Kidney capillary endothelial cell (primary cell): ENCODE measurements at places on chromosomes 1 and 21.
A peak's percentile ranks its signal among the peaks of the same experiment; 100 is the strongest.

DNA sequence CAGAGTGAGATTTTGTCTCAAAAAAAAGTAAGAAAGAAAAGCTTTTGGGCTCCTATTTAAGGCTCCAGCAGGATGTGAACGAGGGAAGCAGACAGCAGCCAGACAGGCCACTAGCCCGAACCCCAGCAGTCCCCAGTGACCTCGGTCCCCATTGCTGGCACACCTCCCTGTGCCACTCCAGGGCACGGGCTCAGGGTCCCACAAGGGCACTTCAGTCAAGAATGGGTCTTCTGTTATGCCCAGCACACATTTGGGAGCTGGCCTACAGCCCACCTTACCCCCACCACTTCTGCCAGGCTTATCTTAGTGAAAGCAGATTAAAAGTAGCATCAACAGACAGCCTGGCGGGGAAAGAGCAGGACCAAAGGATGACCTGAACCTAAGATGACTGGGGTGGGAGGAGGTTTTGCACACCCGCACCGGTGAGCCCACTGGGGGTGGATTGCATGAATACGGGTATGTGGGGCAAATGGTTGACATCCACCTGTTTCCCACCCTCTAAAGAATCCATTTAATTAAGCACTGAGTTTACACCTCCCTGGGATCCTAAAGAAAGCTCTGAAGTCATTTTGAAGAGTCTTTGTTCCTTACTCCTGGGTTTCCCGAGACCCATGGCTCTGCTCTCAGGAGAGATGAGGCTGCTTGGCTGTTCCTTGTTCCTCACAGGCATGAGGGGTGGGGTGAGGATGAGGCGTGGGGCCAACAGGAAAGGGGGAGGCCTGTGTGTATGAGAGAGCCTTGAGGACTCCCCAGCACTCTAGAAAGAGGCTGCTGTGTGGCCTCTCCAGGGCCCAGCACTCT, 4.7 kb downstream of the CHI3L1 start:
- no peak for DNase-seq

DNA sequence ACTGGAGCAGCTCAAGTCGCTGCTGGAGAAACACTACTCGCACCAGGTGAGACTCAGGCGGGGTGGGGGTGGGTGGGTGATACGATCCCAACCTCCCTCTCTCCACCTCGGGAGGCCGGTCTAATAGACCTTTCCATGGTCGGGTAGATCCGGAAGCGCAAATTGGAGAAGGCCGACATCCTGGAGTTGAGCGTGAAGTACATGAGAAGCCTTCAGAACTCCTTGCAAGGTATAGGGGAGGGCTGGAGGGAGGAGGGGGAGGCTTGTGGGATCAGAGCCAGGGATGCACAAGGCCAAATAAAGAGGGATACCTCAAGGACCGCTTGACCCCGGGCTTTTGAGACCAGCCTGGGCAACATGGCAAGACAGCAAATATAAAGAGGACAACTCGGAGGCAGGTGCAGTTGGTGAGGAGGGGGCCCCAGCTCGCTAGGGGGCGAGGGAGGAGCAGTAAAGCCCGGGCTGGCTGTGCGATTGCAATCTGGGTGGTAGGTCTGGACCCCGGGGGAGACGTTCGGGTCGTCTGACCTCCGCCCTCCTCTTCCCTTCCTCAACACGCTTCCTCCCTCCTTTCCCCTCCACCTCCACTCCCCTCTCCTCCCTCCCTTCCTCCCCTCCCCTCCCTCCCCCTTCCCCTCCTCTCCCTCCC, 546 bp downstream of the HES3 start:
- no peak for DNase-seq

DNA sequence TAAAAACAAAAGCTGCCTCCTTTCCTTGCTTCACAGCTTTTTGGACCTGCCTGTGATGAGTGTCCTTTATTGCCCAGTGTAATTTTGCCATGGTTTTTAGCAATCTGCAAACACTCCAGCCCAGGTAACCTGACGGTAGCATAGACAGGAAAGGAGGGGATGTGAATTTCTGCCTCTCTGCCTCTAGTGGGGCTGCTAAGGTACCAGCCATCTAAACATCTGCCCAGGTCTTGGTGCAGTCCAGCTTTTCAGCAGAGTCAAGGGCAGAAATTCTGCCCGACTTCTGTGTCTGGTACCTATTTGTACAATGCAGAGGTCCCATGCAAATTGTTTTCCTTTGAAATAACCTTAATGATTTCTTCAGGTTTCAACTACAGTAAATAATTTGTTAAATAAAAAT, 371.4 kb downstream of the KIF26B start:
- DNase-seq, result no peak

- DNase-seq, result no peak
Observed at GRCh38 chr1:181091309-181092040, 3.0 kb downstream of the IER5 start.

DNA sequence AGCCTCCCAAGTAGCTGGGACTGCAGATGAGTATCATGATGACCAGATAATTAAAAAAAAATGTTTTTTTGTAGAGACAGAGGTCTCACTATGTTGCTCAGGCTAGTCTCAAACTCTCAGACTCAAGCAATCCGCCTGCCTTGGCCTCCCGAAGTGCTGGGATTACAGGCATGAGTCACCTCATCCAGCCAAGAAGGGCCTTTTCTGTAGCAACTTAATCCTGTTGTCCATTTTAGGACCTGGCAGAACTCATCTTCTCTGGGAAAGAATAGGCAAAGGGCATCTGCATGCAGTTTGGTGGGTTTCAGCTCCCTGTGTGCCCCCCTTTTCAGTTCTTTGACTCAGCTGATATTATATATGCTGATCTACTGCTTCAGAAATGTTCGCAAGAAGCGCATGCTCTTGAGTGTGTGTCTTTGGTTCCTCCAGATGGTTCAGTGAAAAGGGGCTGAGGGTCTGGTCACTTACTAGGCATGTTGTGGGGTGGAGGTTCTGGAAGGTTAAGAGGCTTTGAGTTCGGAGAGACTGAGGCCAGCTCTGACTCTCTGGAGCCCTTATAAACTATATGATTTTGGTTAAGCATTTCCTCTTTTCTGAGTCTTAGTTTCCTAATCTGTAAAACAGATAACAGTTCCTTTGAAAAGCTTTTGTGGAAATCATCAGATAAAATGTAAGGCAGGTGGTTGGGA, 19.4 kb upstream of the SRSF4 start:
- DNase-seq, result no peak

GRCh38 chr1:16975211-16975610, 5.2 kb downstream of the MFAP2 start:
- no peak for DNase-seq

DNA sequence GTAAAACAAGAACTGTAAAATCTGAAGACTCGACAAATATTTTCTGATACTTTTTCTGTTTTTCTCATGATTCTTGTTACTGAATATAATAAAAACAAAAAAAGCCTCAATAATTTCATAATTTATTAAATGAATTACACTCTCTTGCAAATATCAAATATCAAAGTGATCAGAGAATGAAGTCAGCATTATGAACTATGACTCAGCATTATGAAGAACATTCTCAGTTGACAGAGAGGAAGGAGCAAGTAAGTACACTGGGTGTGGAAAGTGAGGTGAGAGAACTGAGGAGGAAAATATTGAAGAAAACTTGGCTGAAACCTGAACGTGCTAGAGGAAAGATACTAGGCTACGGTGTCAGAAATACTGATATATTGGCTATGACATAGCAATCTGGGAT, 529.5 kb downstream of the KCNT2 start:
- no peak for DNase-seq

GRCh38 chr1:7515175-7515574, 255.9 kb upstream of the VAMP3 start:
- DNase-seq, result no peak

DNA sequence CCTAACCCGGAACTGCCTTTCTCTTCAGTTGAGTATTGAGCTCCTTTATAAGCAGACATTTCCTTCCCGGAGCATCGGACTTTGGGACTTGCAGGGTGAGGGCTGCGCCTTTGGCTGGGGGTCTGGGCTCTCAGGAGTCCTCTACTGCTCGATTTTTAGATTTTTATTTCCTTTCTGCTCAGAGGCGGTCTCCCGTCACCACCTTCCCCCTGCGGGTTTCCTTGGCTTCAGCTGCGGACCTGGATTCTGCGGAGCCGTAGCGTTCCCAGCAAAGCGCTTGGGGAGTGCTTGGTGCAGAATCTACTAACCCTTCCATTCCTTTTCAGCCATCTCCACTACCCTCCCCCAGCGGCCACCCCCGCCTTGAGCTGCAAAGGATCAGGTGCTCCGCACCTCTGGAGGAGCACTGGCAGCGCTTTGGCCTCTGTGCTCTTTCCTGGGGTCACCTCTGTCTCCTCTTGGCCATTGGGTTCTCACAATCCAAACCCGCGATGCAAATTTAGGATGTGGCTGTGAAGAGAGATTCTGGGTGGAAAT, 3.7 kb downstream of the OLIG2 start:
- DNase-seq, result no peak

GRCh38 chr1:242132121-242132817, 133.4 kb upstream of the MAP1LC3C start:
- no peak for DNase-seq

DNA sequence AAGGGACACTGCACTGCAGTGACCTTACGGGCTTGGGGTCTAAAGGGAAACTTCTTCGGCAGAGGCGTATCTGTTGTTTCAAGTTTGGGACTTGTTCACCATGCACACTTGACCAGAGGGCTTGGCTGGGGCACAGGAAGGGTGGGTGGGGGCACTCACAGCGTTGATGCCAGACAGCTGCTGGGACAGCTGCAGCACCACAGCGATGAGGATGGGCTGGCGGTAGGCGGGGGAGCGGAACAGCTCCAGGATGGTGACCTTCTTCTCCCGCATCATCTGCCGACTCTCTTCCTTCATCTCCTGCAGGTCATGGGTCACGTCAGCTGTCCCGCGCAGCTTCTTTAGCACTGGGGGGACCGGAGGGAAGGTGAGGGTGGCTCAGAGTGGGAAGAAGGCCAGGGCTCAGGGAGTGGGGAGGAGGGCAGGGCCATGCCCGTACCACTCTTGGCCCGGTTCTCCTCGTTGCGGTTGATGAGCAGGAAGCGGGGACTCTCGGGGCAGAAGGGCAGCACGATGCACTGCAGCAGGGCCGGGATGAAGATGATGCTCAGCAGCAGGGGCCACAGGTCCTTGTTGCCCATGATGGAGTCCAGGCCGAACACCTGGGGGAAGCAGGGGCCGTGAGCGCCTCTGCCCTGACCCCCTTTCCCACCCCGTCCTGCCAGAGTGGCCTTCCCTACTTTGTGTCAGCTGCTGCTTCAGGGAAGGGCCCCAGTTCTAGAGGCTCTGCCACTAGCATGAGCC, 29.1 kb downstream of the SLC2A1 start:
- DNase-seq, result no peak

GRCh38 chr1:89310505-89310904, 37.8 kb upstream of the GBP5 start:
- peak; percentile 47 for DNase-seq

GRCh38 chr1:6956488-6957159, 171.4 kb downstream of the CAMTA1 start:
- no peak for DNase-seq

GRCh38 chr1:244349103-244349531, 102.6 kb downstream of the ADSS2 start:
- no peak for DNase-seq

- no peak for DNase-seq
Observed at GRCh38 chr1:192726820-192727504, 81.9 kb upstream of the RGS2 start.

GRCh38 chr1:19342062-19342750, 30.1 kb downstream of the SLC66A1 start:
- DNase-seq, result no peak

- no peak for DNase-seq
Observed at GRCh38 chr1:228101994-228102790, 933 bp downstream of the C1orf35 start.

DNA sequence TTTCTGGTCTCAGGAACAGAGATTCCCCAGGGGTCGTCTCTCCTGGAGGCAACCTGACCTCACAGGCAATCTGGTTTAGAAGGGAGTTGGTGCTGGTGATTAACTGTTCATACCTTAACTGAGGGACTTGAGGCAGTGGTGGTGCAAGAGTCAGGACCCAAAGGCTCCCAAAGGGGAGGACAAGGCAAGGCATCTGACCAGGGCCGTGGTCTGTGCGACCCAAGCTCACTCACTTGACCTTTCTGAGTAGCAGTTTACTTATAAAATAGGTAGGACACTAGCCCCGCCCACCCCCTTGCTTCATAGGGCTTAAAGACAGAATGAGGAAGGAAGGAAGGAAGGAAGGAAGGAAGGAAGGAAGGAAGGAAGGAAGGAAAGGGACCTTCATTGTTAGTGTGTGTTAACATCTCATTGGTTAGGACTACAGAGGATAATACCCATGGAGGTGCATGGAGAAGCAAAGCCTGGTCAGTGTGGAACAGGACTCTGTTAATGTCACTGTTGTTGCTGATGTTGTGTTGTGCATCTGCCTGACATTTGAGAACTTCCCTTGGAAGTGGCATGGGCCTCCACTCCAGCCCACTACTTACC, 4.6 kb upstream of the KCNA2 start:
- DNase-seq, result no peak

DNA sequence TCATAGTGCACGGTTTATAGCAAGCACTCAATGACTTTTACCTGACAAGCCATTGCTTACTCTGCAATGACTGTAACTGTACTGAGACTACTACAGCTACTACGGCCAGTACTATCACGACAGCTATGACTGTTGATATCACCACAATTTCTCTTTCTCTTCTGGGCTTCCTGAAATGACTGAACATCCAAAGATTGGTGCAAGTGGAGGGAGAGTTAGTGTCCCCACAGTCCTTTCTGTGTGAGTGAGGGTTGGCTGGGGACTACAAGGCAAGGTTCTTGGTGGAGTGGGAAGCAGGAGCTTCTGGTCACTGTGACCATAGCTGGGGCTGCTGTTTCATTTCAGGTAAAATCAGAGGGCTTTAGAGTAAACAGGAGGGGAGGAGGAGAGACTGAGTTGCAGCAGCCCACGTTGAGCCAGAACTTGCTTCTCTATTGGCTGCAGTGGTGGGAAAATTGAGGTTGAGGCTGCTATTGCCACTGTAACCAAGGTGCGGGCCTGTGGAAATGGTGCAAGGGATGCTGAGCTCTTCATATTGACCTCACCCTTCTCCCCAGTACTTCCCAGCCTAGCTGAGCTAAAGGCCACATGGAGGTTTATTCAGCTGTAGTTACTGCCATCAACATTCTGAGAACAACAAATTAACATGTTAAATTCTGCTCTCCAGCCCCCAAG, 14.1 kb upstream of the IL10 start:
- DNase-seq, result no peak

DNA sequence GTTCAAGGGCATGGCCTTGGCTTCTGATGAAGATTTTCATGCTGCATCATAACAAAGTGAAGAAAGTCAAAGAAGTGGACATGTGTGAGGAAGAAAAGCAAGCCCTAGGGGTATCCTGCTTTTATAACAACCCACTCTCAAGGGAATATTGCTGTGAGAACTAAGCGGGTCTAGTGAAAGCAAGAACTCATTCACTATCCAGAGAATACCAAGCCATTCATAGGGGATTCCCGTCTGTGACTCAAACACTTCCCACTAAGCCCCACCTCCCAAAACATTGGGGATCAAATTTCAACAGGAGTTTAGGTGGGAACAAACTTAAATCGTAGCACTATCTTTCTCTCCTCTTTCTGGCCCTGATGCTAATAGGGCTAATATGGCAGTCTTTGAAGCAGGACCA, 98.5 kb upstream of the CTTNBP2NL start:
- no peak for DNase-seq

GRCh38 chr1:150332651-150333290, 11.4 kb downstream of the PRPF3 start:
- DNase-seq, result no peak

- DNase-seq, result no peak
Observed at GRCh38 chr1:202806845-202807450, 1.3 kb downstream of the KDM5B start.

- peak; percentile 0 for DNase-seq
Observed at GRCh38 chr1:59333626-59334277, 36.9 kb downstream of the FGGY start.
